Naive thymus-derived CD8-positive, alpha-beta T cell (primary cell): ENCODE measurements at places on chromosomes 12 and 14. TPM values are rescaled to one million over a fixed set of nuclear protein-coding genes. Genes with fewer than 3 reads are reported as not detected.

CDH24 gene
- polyA plus RNA-seq: 0.09 TPM

RFX4 gene
- not detected for polyA plus RNA-seq

MYF5 gene
- not detected for polyA plus RNA-seq

ITGA7 gene
- polyA plus RNA-seq: 1.5 TPM

TTC7B gene
- 0.40 TPM for polyA plus RNA-seq

SELPLG gene
- 453 TPM for polyA plus RNA-seq

AMHR2 gene
- not detected for polyA plus RNA-seq

INHBE gene
- polyA plus RNA-seq: not detected

KRT4 gene
- not detected for polyA plus RNA-seq

NPFF gene
- not detected for polyA plus RNA-seq

PRB2 gene
- polyA plus RNA-seq: not detected

PROX2 gene
- polyA plus RNA-seq: 0.50 TPM

TAS2R9 gene
- polyA plus RNA-seq: not detected

UNG gene
- 26.8 TPM for polyA plus RNA-seq

PSMA6 gene
- 256 TPM for polyA plus RNA-seq

KIF26A gene
- not detected for polyA plus RNA-seq

ADSS1 gene
- 3.1 TPM for polyA plus RNA-seq

TRIM9 gene
- polyA plus RNA-seq: 0.43 TPM

DTX1 gene
- polyA plus RNA-seq: 0.09 TPM

DNA sequence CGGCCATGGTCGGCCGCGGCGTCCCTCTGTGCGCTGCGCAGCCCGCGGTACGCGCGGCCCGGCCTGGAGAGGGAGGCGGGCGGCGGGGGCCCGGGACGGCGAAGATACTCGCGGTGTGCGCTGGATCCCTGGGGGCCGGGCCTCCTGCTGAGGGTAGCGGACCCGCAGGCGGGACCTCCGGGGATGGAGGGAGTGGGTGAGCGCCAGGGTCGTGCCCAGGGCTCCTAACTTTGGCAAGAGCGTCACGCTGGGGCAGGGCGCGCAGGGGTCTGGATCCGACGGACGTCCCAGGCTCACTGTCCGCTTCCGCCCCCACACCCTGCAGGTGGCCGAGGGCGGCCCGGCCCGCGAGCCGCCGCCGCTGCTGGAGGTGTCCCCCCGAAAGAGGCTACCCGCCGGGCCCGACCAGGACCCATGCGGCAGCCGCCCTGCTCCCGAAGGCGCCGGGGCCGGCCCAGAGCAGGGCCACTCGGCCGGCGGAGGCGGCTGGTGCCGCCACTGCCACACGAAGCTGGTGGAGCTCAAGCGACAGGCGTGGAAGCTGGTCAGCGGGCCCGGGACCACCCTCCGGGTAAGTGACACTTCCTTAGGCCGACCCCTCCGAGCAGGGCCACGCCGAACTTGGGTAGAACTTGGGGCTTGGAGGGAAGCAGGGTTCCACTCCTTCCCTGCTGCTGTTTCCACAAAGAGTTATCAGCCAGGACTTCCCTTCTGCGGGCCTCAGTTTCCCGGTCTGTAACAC, 502 bp downstream of the KIF26A start:
- peak; percentile 5 for DNase-seq

DNA sequence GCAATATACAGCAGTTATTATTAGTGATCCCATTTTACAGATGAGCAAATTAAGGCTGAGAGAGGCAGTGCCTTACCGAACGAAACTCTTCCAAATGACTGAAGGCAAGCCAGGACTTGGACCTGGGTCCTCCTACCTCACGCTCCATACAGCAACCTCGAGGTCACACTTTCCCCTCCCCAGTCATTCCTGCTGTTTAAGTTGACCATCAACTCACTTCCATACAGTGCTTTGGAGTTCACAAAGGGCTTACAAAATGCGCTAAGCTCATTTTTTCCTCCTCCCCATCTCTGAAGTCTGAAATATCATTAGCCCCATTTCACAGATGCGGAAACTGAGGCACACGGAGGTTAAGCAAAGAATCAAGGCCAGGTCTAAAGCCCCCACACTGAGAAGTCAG, 4.3 kb downstream of the HNF1A start:
- no peak for DNase-seq

DNA sequence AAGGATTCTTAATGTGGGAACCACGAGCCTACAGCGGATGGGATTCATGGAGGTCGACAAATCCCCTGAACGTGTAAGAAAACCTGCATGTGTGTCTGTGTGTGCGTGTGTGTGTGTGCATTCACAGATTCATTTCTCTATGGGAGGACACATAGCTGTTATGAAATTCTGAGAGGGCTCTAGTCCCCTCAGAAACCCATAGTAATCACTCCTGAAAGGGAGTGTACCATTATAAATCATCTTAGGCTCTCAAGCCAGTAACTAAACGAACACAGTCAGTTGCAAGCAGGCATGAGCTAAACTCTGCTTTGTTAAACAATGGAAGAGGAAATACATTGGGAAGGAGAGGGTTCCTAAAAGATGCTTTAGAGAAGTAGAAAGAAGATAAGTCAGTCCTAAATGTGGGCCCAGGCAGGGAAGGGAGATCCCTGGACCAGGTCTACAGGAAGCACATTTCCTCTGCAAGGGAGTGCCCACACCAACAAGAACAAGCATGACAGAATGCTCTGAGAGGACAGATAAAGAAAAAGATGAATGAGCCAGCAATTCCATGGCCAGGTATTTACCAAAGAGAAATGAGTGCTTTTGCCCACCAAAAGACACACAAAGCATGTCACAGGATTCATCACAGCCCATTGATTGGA, 91.3 kb downstream of the ITPR2 start:
- no peak for DNase-seq

DNA sequence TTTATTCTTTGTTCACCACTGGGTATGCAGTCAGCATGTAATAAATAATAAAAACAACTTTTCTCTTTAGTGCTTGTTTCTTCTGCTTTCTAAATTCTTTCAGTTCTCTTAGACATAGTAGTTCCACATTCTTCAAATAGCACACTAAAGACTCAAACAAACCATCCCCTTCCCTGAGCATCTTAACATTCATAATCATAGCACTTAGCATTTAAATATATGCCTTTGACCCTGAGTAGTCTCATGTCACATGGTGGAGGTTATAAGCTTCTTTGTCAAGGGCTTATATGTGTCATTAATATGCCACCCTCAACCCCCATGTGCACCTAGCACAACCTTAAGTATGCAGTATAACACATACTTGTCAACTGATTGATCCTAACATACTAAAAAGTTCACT, 212.7 kb downstream of the PHLDA1 start:
- no peak for DNase-seq

DNA sequence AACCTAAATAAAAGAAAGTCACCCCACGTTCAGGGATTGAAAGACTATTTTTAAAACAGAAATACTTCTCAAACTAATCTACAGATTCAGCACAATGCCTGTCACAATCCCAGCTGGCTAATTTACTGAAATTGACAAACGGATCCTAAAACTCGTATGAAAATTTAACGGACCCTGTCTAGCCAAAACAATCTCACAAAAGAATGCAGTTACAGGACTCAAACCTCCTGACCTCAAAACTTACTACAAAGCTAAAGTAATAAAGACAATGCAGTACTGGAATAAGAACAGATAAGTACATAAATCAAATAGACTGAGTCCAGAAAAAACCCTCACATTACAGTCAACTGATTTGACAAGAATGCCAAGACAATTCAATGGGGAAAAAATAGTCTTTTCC, 48.8 kb downstream of the IPO8 start:
- DNase-seq: no peak

DNA sequence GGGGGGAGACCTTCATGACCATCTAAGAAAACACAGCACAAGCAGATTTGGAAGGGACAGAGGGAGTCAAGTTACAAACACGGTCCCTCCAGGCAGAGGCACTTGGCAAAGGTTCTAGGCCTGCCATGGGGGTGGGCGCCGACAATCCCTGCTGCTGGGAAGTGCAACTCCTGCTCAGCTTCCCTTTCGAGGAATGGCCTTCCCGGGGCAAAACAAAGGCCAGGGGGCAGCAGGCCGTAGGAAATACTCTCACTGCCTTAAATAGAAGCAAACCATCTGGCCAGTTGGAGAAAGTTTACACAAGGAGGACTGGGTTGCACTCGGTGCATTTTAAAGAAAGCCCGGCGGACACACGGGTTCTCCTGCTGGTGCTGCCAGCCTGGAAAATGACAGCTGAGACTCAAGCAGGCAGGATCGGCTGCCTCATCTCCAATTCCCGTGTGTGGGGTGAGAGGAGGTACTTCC, 65.8 kb downstream of the ITPK1 start:
- DNase-seq: no peak

GRCh38 chr12:77540097-77540496, 290.6 kb upstream of the NAV3 start:
- DNase-seq: no peak

DNA sequence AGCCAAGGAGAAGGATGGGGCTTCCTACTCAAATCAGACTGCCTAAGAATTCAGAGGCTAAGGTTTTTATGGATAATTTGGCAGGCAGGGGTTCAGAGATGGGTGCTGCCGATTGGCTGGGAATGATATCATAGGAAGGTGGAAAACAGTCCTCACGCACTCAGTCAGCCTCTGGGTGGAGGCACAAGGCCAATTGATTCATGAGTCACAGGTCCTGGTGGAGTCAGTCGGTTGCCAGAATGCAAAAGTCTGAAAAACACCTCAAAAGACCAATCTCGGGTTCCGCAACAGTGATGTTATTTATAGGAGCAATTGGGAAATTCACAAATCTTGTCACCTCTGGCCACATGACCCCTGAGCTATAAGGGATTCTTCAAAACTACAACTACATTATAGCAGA, 105.5 kb downstream of the GXYLT1 start:
- no peak for DNase-seq

DNA sequence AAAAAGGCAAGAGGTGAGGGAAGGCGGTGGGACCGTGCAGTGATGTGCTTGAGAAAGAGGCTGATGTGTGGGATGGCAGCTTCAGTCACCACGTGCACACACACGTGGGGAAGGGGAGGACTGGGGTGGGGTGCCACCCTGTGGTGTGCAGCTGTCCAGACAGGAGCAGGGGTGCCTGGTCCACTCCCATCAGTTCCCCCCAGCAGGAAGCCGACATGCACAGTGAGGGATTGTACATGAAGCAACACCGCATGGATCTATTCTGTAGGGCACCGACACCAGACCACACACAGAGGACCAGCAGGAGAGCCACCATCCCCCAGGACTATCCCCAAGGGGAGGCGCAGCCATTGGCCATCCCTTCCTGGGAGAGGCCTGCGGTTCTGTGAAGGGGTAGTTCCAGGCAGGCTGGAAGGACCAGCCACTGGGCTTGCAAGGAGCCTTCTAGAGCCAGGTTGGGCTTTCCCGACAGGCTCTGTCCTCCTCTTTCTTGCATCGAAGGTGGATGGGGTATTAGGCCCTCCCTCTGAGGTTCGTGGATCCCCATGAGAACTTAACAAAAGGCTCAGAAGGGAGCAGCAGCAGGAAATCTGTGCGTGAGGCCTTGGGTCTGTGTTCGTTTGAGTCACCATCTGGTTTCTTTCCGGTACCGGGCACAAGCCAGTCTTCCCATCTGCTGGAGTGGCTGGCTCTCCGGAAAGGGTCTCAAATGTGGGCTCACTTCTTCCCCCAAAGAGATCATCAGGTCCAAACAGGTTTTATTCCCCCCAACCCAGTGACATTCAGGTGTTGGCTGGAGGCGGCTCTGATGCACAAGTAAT, 59.8 kb downstream of the PLEKHG3 start:
- DNase-seq: no peak

DNA sequence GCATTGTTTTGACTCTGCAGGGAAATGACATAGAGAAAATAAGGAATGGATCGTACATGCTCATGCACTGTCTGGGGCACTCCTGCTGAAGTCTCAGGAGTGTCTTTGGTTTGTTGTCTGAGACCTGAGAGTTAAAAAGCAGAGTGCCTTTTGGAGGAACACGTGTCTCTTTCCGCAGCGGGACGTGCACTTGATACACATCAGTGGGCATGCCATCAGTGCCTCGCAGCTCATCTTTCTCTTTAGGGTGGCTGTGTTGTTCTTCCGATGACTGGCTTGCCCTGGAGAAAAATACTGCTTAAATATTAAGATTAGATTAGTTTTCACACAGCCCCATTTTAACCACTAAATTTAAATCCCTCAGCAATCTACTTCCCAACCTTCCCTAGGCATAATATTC, 835.9 kb downstream of the DIO2 start:
- no peak for DNase-seq

- no peak for DNase-seq
Observed at GRCh38 chr12:54349679-54350078, 14.6 kb downstream of the GPR84 start.

DNA sequence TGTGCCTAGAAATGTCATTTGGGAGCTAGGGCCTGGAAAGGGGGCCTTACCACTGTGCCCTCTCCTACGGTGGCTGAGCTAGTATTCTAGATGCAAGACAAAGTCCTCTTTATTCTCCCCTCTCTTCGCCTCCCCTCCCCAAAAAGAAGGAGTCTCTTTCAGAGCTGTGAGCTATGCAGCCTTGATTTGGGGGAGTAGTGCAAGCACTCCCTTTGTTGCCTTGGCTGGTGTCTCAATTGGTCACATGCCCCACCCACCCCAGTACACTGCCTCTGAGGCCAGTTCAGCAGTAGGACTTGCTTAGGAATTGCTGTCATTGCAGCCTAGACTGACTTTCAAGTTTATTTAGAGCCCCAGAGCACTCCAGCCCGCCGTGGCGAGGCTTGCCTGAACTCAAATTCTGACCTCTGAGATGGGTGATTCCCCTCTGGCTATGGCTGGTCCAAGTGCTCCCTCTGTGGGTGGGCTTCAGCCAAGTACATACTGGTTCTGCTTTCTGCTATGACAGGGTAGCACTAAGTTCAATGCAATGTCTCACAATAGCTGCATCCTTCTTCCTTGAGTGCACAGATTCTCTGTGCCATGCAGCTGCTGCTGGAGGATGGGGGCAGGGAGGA, 37.0 kb upstream of the FBXO33 start:
- peak; percentile 14 for DNase-seq

- DNase-seq: no peak
Observed at GRCh38 chr12:109900752-109901580, 892 bp downstream of the TCHP start.

- no peak for DNase-seq
Observed at GRCh38 chr12:126741536-126742240, 1525.3 kb upstream of the TMEM132C start.

DNA sequence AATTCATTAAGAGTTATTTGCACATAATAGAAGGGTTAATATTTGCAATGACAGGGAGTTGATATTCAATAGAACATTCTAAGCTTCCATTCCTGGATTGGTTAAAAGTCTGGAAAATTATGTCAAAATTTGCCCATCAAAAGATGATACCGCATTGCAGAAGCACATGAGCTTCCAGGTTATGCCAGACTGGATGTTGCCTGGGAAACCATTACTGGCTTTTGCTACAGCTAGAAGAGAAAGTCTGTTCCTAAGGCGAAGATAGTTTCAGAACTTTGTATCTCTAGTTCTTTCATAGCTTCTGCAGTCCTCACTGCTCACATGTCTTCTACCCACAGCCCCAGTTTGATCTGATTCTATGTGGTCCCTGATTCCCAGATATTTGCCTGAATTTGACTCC, 122.4 kb upstream of the AMIGO2 start:
- DNase-seq: no peak

- no peak for DNase-seq
Observed at GRCh38 chr12:111101003-111101402, 180.6 kb upstream of the MYL2 start.

GRCh38 chr12:89862511-89863445, 154.1 kb upstream of the ATP2B1 start:
- peak; percentile 22 for DNase-seq
